WTC11 (cell line): ENCODE measurements at places on chromosomes 2 and 18.

GRCh38 chr2:54666131-54666633 lies 57.3 kb upstream of the EML6 start:
- H3K27ac ChIP-seq: no peak overlapping the region
- no peak for DNase-seq
- H3K36me3 ChIP-seq: peaks cover 87% of the 10 kb centered on the region
- H3K4me3 ChIP-seq: no peak overlapping the region

DNA sequence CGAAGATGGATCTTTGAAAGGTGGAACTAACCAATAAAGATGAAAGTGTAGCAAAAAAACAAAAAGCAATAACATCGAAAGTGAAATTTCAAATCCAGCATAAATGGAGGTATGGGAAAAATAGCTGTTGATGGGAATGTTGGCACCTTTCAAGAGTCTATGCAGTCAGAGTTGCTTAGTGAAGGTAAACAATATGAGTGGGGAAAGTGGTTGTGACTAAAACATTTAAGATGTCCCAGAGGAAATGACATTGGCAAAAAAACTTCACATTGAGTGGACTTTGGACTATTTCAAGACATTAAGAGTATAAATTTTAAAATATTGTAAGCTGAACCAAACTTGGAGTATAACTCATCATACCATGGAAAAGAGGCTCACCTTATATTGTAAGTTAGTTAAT lies 17.7 kb downstream of the ETAA1 start:
- no peak overlapping the region for H3K27ac ChIP-seq
- H3K36me3 ChIP-seq: peaks cover 7% of the 10 kb centered on the region
- H3K27me3 ChIP-seq: no peaks in the 10 kb centered on the region
- no peaks in the 10 kb centered on the region for H3K4me1 ChIP-seq
- no peak overlapping the region for H3K4me3 ChIP-seq

GRCh38 chr18:61699397-61700110 lies 193.3 kb downstream of the RNF152 start:
- H3K27me3 ChIP-seq: no peaks in the 10 kb centered on the region
- H3K4me3 ChIP-seq: no peak overlapping the region
- peak; percentile 23 for DNase-seq
- peaks cover 10% of the 10 kb centered on the region for H3K4me1 ChIP-seq
- no peak overlapping the region for H3K27ac ChIP-seq

- no peak overlapping the region for H3K27ac ChIP-seq
- peaks cover 6% of the 10 kb centered on the region for H3K4me1 ChIP-seq
- DNase-seq: no peak
- no peak overlapping the region for H3K4me3 ChIP-seq
- no peaks in the 10 kb centered on the region for H3K27me3 ChIP-seq
These were observed 227.2 kb downstream of the PHLPP1 start for GRCh38 chr18:62942578-62942977.

- peaks cover 6% of the 10 kb centered on the region; the same call in 1 of the 2 replicates for H3K4me1 ChIP-seq
- H3K4me3 ChIP-seq: no peak overlapping the region
- no peak overlapping the region for H3K27ac ChIP-seq
- DNase-seq: no peak
- H3K27me3 ChIP-seq: peaks cover 4% of the 10 kb centered on the region; the same call in 1 of the 2 replicates
- no peaks in the 10 kb centered on the region for H3K36me3 ChIP-seq
These were observed 11.7 kb downstream of the COLEC11 start for GRCh38 chr2:3606370-3607201.

GRCh38 chr2:98519156-98519555 lies 74.5 kb downstream of the INPP4A start:
- DNase-seq: no peak
- no peaks in the 10 kb centered on the region for H3K27me3 ChIP-seq
- H3K4me1 ChIP-seq: peaks cover 10% of the 10 kb centered on the region
- peaks cover 15% of the 10 kb centered on the region for H3K36me3 ChIP-seq
- H3K27ac ChIP-seq: peak overlapping the region; percentile 3; the same call in 1 of the 2 replicates

- no peaks in the 10 kb centered on the region for H3K36me3 ChIP-seq
- H3K4me1 ChIP-seq: peaks cover 40% of the 10 kb centered on the region
- H3K27ac ChIP-seq: no peak overlapping the region
- no peak overlapping the region for H3K4me3 ChIP-seq
- peaks cover 13% of the 10 kb centered on the region for H3K27me3 ChIP-seq
These were observed 22.5 kb upstream of the ACVR1 start for GRCh38 chr2:157898591-157898996.

- no peak for DNase-seq
- no peak overlapping the region for H3K27ac ChIP-seq
- no peak overlapping the region for H3K4me3 ChIP-seq
- no peaks in the 10 kb centered on the region for H3K4me1 ChIP-seq
These were observed 264.7 kb downstream of the RNF152 start for GRCh38 chr18:61628085-61628484.

GRCh38 chr2:40433736-40434135 lies 18.2 kb downstream of the SLC8A1 start:
- DNase-seq: no peak
- peaks cover 3% of the 10 kb centered on the region; the same call in 1 of the 2 replicates for H3K4me1 ChIP-seq
- H3K36me3 ChIP-seq: no peaks in the 10 kb centered on the region
- H3K27me3 ChIP-seq: no peaks in the 10 kb centered on the region
- no peak overlapping the region for H3K4me3 ChIP-seq
- H3K27ac ChIP-seq: no peak overlapping the region

DNA sequence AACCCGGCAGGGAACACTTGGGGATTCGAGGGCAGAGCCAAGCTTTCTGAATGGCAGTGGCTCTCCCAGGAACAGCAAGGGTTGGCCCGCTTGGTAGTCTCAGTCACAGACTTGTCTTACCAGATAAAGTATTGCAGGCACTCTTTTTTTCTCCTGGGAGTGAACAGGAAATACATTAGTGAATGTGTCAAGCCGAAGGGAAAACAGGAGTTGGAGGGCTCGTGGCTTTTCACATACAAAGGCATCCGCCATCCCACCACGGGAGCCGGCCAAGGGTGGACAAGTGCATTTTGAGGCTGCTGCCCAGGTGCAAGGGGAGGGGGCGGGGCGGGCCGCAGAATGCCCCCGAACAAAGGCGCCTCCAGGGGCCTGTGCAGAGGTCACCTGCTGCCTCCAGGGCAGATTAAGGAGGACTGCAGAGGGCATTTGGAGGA lies 163.3 kb upstream of the SIX3 start:
- H3K27ac ChIP-seq: peak overlapping the region; percentile 92
- H3K4me1 ChIP-seq: peaks cover 63% of the 10 kb centered on the region
- H3K4me3 ChIP-seq: peak overlapping the region; percentile 66
- peak; percentile 60 for DNase-seq

DNA sequence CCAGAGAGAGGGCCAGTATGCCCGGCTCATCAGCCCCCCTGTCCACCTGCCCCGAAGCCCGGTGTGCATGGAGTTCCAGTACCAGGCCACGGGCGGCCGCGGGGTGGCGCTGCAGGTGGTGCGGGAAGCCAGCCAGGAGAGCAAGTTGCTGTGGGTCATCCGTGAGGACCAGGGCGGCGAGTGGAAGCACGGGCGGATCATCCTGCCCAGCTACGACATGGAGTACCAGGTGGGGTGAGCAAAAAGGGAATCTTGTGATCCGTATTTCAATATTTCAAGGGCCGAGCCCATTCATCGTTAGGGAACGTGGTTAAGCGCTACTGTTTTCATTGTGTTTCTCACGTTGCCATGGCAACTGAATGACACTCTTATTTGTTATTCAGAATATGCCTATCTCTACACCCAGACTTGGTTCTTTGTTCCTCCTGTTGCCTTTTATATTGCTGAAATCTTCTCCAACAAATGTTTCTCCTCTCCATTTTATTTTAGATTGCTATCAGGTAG lies 81.5 kb downstream of the NRP2 start:
- peak overlapping the region; percentile 70 for H3K4me3 ChIP-seq
- no peaks in the 10 kb centered on the region; the same call in none of the 2 replicates for H3K36me3 ChIP-seq
- peaks cover 31% of the 10 kb centered on the region for H3K4me1 ChIP-seq

- no peaks in the 10 kb centered on the region for H3K36me3 ChIP-seq
- DNase-seq: no peak
- H3K4me1 ChIP-seq: peaks cover 3% of the 10 kb centered on the region; the same call in 1 of the 2 replicates
- no peak overlapping the region for H3K27ac ChIP-seq
These were observed 301.8 kb upstream of the ACVR2A start for GRCh38 chr2:147543056-147543455.

- H3K36me3 ChIP-seq: peaks cover 25% of the 10 kb centered on the region
- H3K27ac ChIP-seq: no peak overlapping the region
- H3K4me3 ChIP-seq: no peak overlapping the region
- DNase-seq: no peak
- H3K4me1 ChIP-seq: peaks cover 16% of the 10 kb centered on the region
- no peaks in the 10 kb centered on the region for H3K27me3 ChIP-seq
These were observed 63.6 kb downstream of the FEZ2 start for GRCh38 chr2:36534275-36534799.

DNA sequence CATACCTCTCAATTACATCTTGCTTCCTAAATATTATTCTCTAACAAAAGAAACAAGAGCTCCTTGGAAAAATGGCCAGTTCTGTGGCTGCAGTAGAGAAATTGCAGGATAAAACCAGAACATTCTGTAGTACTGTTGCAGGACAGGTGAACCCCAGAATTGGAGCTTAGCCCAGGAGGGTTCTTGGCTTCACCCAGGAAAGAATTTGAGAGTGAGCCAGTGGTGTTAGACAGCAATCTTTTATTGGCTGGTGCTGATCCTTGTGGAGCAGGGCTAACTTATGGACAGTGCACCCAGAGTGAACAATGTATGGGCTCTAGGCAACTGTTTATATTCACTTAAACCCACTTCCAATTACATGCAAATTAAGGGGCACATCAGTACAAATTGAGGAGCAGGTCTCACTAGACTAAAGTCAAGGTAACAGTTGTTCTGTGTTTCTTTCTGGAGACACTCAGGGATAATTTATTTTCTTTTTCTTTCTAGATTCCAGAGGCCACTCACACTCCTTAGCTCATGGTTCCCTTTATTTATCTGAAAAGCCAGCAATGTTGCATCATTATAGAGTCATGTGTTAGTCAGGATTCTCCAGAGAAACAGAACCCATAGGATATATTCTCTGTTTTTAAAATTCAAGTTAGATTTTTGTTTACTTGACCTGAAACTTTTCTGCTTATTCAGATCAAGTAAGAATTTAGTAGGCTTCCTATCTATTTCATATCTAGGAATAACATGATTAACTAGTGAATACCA lies 348.1 kb downstream of the CCDC85A start:
- DNase-seq: no peak
- peaks cover 22% of the 10 kb centered on the region for H3K4me1 ChIP-seq

DNA sequence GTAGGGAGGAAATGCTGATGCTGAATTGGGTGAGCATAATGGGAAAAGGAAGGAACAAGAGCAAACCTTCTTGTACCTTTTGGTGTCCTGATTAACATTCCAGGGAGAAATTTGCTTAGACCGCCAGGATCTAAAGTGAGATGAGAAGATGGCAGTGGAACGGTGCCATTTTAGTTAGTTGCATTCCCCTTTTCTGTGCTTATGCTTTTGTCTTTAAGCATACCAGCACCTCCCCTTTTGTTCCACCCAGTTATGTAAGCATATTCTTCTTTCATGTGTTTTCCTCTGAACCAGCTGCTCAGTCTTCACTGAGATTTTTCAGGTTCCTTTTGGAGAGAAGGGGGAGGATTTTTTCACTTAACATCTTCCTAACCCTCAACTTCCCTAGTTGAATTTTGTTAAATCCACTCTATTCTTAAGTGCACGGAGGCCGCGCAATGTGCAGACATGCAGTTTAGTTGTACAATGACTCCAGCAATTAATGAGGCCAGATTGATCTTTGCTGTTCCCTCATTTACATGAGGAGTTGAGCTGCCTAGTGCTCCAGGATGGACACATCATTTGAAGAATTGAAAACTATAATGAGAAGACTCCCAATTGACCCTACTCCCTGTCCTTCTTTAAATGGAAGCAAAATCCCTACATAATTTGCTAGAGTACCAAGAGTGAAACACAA lies 73.9 kb downstream of the MAP4K4 start:
- H3K36me3 ChIP-seq: no peaks in the 10 kb centered on the region
- DNase-seq: no peak
- H3K27ac ChIP-seq: peak overlapping the region; percentile 40
- peaks cover 87% of the 10 kb centered on the region for H3K4me1 ChIP-seq
- no peaks in the 10 kb centered on the region for H3K27me3 ChIP-seq

DNA sequence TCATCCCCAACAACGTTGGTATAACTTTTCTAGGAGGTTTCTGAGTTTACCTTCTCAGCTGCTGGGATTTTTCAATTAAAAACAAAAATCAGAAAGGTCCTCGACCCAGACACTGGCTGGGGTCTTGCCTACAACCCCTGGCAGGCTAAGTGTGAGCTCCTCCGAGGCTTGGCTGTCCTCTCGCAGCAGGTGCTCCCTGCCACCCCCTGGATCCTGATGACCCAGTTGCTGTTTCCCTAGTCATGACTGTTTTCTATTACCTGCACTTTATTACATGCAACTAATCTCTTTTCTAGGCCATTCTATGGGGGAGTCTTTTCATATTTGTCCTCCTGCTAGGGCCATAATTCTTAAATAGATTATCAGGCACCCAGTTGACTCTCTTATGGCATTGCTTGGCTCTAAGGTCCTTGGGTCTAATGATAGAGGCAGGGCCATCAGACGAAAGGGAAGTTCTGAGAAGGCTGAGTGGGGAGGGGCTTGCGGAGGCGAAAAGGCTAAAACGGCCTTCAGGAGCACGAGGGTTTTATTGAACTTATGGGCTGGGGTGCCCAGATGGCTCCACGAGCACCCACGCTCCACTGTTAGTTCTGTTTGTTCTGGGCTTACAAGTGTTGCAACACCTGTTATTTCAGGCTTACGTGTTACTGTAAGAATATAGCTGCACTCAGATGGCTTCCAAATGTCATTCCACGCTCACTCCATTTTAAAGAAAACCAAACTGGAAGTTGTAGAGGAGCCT lies 166.0 kb downstream of the NCK2 start:
- no peak overlapping the region for H3K4me3 ChIP-seq
- H3K27me3 ChIP-seq: peaks cover 2% of the 10 kb centered on the region; the same call in 1 of the 2 replicates
- no peak for DNase-seq
- H3K36me3 ChIP-seq: no peaks in the 10 kb centered on the region; the same call in 1 of the 2 replicates
- no peak overlapping the region for H3K27ac ChIP-seq

GRCh38 chr2:133266926-133267590 lies 301.2 kb downstream of the NCKAP5 start:
- H3K4me3 ChIP-seq: peak overlapping the region; percentile 83
- H3K27me3 ChIP-seq: peaks cover 12% of the 10 kb centered on the region
- peak; percentile 16 for DNase-seq
- peaks cover 13% of the 10 kb centered on the region for H3K4me1 ChIP-seq
- no peak overlapping the region for H3K27ac ChIP-seq
- H3K36me3 ChIP-seq: no peaks in the 10 kb centered on the region

DNA sequence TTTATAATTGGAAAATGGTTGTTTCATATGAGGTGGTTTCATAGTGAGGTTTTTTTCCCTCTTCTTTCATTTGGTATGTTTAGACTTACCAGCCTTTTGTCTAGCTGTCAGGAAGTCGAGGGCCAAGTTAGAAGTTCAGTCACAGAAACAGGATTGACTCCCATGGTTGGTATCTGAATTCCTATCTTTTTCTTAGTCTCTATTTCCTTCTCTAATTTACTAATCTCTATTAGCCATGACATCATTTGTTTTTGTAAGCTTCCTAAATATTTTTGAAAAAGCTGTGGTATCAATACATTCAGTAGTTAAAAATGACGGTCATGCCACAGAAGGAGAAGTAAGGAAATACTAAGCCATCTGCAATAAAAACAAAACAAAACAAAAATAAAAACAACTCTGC lies 206.9 kb downstream of the CCDC85A start:
- no peaks in the 10 kb centered on the region for H3K36me3 ChIP-seq
- DNase-seq: no peak
- peaks cover 5% of the 10 kb centered on the region for H3K4me1 ChIP-seq
